ENCODE measurements at places on chromosomes 12 and 14. TPM values are rescaled to one million over a fixed set of nuclear protein-coding genes. Genes with fewer than 3 reads are reported as not detected.

DNA sequence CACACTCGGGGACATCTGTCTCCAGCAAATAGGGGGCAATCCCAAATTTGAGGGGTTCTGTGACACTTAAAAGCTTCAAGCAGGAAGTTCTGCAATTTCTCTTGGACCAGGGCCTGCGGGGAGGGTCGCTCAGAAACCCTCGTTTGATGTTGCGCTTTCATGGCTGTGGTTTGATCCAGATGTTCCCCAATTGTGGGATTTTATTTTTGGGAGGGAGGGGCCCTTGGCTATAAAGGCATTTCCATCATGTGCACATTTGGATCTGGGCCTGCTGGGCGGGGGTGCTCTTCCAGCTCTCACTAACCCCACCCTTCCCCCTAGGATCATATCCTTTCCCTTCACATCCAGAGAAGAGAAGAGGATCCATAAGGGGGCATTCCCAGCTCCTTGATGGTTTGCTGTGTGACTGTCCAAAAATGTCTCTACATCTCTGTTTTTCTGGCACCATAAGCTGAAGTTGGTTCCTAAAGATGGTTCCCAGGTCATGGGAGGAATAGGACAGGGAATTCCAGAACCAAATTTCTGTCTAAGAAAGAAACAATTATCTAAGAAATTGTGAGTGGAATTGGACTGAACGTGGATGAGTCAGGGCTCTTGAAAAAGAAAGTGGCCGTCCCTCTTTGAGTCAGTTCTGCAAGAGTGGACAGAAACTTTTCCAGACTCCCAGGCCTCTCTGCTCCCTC, 47.2 kb downstream of the SMUG1 start:
- peaks cover 37% of the 10 kb centered on the region for H3K4me1 ChIP-seq
- peaks cover 6% of the 10 kb centered on the region for H3K27me3 ChIP-seq
- peaks cover 9% of the 10 kb centered on the region for H3K36me3 ChIP-seq
- no peak overlapping the region for H3K4me3 ChIP-seq

KCNA1 gene
- total RNA-seq = not detected

DNA sequence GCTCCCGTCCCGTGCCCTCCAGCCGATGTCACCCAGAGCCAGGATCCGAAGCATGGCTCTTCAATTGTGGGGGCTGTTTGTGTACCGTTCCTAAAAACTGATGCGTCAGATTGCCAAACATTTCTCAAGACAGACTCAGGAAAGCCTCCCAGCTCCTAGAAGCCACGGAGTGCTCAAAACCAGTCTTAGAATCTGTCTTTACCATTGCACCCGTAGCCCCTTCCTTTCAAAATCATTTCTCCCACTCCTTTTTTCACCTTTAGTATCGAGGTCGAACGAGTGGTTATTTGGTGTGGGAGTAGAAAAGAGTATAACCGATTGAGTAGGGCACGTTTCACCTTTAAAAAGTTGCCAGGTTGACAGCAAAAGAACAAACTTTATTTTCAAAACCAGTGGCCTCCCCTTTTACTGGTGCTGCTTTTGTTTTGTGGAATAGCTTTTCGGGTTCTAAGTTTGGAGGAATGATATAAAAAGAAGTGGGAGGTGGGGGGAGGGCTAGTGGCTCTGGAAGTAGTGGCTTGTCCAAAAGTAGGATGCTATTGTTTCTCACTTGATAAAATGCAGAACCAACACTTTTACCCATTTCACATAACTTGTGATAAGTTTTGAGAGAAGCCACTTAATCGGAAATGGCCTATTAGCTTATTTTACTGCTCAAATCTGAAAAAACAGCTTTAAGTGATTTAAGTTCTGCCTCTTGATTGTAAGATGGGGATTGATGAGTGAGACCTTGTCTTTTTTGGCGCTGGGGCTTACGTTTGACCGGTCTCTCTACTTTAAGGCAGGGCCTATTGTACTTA, 803 bp downstream of the STK38L start:
- DNase-seq = no peak
- H3K4me3 ChIP-seq = peak overlapping the region; percentile 99
- peaks cover 8% of the 10 kb centered on the region for H3K36me3 ChIP-seq
- H3K27me3 ChIP-seq = no peaks in the 10 kb centered on the region

DNA sequence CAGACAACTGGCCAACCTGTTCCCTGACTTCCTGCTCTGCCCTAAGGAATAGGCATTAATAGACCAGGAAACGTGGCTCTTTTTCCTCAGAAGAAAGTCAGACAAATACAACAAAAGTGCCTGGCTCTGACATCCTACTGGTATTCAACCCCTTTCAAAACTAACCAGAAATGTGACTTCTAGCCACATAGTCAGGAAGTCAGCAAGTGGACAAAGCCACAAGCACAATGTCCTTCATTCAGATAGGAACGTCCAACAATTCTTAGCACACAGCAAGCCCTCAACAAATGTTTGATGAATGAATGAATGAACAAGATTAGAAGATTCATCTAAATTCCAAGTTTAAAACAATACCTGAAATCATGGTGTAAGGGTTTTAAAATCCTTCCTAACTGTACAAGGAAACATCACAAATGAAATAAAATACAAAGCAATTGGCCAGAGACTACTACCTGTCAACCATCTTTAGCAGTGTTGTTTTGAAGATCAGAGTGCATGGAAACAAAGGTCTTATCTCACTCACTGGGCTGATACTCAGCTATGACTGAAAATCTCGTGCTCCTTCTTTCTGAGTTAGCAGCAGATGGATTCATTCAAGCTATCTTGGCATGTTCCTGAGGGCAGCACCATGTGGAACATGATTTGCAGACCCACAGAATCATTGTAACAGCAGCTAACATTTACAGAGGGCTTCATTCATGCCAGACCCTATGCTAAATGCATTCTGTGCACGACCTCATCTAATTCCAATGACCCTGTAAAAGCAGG, 16.5 kb downstream of the APPL2 start:
- peaks cover 43% of the 10 kb centered on the region for H3K36me3 ChIP-seq
- DNase-seq = no peak
- H3K4me1 ChIP-seq = peaks cover 55% of the 10 kb centered on the region
- no peaks in the 10 kb centered on the region for H3K27me3 ChIP-seq
- H3K27ac ChIP-seq = no peak overlapping the region
- no peak overlapping the region for H3K4me3 ChIP-seq

DNA sequence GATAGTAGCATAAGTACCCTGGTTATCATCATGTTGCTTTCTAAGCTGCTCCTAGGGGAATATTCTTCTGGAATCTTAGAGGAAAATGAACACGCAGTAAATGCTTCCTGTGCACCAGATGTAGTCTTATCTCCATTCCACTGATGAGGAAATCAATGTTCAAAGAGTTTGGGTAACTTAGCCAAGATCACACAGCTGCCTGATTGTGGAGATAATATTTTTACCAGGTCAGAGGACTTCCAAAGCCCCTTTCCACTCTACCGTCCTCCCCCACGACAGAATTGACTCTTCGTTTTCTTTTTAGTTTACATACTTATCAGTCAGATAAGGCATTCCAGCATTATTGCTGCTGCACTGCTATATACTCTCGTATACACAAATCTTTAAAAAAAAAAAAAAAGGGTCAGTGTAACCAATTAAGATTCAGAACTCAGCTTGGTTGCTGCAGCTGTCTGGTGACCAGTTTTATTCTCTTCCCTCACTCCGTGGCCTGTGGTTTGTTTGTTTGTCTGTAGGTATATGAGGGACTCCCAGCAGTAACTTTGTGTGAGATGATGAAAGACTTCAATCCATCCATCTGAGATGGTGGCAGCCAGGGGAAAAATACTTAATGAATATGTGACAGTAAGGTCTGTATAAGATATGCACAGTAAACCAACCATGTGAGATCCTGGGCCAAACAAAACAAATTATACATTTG, 110.5 kb downstream of the TGFB3 start:
- H3K4me3 ChIP-seq = no peak overlapping the region
- DNase-seq = no peak
- peak overlapping the region; percentile 60 for H3K27ac ChIP-seq
- no peaks in the 10 kb centered on the region for H3K27me3 ChIP-seq

DNA sequence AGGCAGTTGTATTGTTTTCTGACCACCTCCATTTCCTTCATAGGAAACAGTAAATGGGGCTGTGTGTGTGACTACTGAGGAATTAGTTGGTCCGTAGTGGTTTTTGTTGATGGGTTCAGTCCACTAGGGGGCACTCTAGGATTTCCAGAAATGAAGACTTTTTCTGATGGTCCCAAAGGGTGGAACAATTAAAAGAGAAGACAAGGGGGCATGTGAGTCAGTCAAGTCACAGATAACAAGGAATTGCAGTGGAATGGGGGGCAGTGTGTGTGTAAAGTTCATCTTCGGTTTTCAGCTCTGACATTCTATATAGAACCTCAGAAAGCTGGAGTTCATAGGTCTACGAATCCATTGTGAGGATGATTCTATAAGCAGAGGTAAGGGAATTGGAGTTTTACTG, 186.6 kb upstream of the OR4E1 start:
- no peak overlapping the region for H3K27ac ChIP-seq
- no peaks in the 10 kb centered on the region for H3K4me1 ChIP-seq
- no peak for DNase-seq
- H3K4me3 ChIP-seq = no peak overlapping the region

DNA sequence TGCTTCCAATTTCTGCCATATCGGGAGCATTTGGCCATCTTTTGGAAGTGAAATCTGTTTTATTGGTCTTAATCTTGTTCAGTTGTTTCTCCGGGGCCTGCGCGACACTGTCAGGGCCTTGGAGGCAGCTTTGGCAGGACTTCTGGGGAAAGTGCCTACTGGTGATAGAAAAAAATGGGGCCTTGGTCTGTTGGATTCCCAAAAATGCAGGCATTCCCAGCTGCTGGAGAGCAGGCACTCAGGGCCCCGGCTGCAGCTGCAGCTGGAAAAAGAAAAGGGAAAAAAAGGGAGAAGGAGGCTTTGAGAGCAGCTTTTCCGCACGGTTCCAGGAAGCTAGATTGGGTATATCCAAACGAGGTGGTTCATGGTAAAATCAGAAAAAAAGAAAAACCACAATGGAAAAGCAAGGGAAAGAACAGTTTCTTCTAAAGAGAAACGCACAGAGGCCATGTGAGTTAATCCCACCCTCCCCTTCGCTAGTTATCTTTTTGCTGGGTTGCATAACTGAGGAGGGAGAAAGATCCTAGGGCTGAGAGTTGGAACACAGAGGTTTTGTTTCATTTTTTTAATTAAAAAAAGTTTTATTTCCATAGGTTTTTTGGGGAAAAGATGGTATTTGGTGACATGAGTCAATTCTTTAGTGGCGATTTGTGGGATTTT, 134.7 kb upstream of the RFLNA start:
- H3K27me3 ChIP-seq = peaks cover 10% of the 10 kb centered on the region
- peaks cover 8% of the 10 kb centered on the region for H3K36me3 ChIP-seq
- H3K4me3 ChIP-seq = no peak overlapping the region

RIPK3 gene
- 0.62 TPM for total RNA-seq

GYS2 gene
- total RNA-seq = not detected

DNA sequence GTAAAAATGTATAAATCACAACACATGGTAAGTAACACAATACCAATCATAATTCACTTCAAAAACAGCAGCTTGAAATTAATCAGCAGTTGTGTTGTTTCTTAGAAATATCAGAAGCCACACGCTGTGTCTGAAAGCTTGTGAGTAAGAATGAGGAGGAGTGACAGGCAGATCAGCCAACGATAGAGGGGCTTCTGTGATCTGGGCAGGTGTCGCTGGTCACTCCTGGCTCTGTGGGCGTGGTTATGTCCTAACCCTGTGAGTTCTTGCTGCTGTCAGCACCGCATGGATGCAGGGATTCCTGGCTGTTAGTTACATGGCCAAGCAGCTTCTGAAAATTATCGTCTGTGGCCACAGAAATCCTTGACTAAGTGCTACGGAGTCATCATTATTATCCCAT, 123.4 kb downstream of the SLC25A47 start:
- no peak overlapping the region for H3K27ac ChIP-seq
- H3K4me3 ChIP-seq = no peak overlapping the region
- DNase-seq = no peak
- H3K4me1 ChIP-seq = peaks cover 2% of the 10 kb centered on the region

DNA sequence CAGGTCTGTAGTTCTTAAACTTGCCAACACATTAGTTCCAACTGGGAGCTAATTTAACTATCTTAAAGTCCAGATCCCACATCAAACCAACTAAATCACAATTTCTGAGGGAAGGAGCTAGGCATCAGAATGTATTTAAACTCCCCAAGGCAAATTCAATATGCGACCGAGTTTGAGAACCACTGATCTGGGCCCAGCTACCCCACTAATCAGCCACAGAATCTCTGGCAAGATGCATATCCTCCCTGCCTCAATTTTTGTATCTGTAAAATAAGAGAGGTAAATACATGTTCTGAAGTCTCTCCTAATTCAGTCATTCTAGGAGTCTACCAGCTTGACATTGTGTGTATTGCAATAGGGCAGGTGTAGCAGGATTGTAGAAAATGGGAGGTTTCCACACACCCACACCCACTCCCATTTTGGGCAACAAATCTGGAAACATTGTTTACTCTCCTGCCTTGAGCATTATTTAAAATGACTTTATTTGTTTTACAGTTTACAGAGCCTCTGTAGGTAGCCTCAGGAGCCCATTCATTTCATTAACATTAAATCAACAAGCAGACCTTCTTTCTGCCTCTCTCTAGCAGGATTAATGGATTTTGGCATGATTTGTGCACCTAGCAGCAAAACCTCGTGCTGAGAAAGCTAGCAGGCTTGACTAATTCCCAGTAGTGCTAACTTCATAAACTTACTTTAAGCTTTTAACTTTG, 15.6 kb downstream of the LGR5 start:
- H3K4me3 ChIP-seq = no peak overlapping the region
- no peak overlapping the region for H3K27ac ChIP-seq
- no peak for DNase-seq
- H3K4me1 ChIP-seq = peaks cover 11% of the 10 kb centered on the region
- H3K36me3 ChIP-seq = no peaks in the 10 kb centered on the region

C12orf56 gene
- total RNA-seq = 0.84 TPM

CD163L1 gene
- total RNA-seq = 1.1 TPM

GALNT4 gene
- 25.7 TPM for total RNA-seq

DNA sequence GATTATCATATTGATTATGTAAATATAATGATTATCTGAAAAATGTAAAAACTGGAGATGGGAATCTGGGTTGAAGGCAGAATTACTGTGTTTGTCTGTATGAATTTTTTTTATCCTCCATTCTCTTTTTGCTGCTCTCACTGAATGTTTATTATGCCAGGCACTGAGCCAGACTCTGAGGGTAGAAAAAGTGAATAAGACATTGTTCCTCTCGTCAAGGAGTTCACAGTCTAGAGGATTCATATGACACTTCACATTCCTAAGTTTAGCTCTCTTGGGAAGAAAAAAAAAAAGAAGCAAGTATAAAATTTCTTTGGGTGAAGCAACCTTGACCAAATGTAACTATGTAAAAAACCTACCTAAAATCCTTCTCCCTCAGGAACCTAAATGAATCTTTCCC, 120.9 kb upstream of the LMO3 start:
- H3K27me3 ChIP-seq = no peaks in the 10 kb centered on the region
- H3K4me3 ChIP-seq = no peak overlapping the region
- DNase-seq = no peak
- H3K27ac ChIP-seq = no peak overlapping the region
- H3K4me1 ChIP-seq = no peaks in the 10 kb centered on the region

AQP5 gene
- total RNA-seq = 1.8 TPM
